Dermis lymphatic vessel endothelial cell (primary cell): ENCODE measurements at places on chromosomes 3 and 15. TPM values are rescaled to one million over a fixed set of nuclear protein-coding genes. Genes with fewer than 3 reads are reported as not detected.

The NLGN1 gene
- under 0.01 TPM in 2 replicates for total RNA-seq

The FOXB1 gene
- not detected in 2 replicates for total RNA-seq

The CFAP20DC gene
- total RNA-seq: 0.43 and 0.95 TPM in 2 replicates

The SLC9C1 gene
- total RNA-seq: 0.11 and 0.17 TPM in 2 replicates

The NOX5 gene
- under 0.01 and 0.09 TPM in 2 replicates for total RNA-seq
